GM23248 (cell line): ENCODE measurements at places on chromosomes 2 and 18. TPM values are rescaled to one million over a fixed set of nuclear protein-coding genes. Genes with fewer than 3 reads are reported as not detected.

The ADGRF3 gene
- under 0.01 TPM in 1 of 2 replicates, not detected in the other for total RNA-seq

The RNF125 gene
- total RNA-seq, result 0.32 and 1.4 TPM in 2 replicates

The CXCR2 gene
- total RNA-seq, result not detected in 2 replicates

The GKN1 gene
- total RNA-seq, result not detected in 2 replicates

The SLC16A14 gene
- total RNA-seq, result not detected in 2 replicates

The KRTCAP3 gene
- not detected in 2 replicates for total RNA-seq

The FBXO15 gene
- 0.22 TPM in 1 of 2 replicates, not detected in the other for total RNA-seq

The STK11IP gene
- 10.5 and 13.9 TPM in 2 replicates for total RNA-seq

The PAX3 gene
- total RNA-seq, result not detected in 2 replicates

The CD226 gene
- 1.3 and 2.1 TPM in 2 replicates for total RNA-seq

The CD8B gene
- not detected in 2 replicates for total RNA-seq

The TRIM54 gene
- not detected in 2 replicates for total RNA-seq
